ENCODE measurements at places on chromosomes 2 and 18.

DNA sequence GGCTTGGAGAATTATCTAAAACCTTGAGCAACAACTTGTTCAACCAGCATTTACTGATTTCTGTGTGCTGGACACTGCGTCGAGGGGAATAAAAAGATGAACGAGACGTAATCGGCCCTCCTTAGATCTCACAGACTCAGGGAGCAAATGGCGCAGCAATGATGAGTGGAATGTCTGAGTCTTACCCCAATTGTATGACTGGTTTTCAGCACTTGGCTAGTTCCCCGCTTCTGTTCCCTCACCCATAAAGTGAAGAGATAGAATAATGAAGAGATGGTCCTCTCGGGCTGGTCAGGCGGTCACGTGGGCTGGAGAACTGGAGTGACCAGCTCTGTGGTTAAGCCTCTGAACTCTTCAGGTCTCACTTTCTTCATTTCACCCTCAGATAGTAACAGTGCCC lies 17.3 kb upstream of the GATA6 start:
- DNase-seq, result no peak

- DNase-seq, result no peak
Observed at GRCh38 chr2:152238016-152238415, 62.5 kb upstream of the STAM2 start.

DNA sequence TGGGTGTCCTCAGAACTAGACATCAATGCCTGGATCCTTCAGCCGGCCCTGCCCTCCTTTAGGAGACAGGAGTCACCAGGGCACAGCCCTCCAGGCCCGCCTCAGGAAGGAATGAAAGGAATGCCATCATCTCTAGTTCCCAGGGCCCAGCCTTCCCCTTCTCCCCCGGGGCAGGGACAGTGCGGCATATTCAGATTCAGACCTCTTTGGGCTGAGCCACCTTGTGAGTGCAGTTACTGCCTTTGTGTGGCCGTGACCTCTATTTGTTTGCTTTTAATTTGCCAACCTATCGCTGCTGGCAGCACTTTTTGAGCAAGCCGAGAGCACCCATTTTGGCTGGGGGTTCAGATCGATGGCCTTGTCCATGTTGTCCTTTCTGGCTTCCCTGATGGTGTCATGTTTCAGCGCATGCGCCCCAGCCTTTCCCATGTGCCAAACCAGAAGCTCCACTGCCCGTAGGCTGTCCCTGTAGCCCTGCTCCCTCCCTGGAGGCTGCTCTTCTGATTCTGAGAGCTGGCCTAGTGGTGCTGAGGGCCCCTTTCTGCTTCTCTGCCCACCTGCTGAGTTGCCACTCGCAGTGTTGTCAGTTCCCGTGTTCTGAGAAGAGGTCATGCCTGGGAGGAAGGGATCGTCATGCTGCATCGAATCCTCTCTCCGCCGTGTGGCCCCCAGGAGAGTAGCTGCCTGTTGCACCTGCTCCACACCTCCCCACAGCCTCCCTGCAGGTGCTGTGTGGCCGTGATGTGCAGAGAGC lies 10.9 kb downstream of the ANKRD23 start:
- DNase-seq, result peak; percentile 80

DNA sequence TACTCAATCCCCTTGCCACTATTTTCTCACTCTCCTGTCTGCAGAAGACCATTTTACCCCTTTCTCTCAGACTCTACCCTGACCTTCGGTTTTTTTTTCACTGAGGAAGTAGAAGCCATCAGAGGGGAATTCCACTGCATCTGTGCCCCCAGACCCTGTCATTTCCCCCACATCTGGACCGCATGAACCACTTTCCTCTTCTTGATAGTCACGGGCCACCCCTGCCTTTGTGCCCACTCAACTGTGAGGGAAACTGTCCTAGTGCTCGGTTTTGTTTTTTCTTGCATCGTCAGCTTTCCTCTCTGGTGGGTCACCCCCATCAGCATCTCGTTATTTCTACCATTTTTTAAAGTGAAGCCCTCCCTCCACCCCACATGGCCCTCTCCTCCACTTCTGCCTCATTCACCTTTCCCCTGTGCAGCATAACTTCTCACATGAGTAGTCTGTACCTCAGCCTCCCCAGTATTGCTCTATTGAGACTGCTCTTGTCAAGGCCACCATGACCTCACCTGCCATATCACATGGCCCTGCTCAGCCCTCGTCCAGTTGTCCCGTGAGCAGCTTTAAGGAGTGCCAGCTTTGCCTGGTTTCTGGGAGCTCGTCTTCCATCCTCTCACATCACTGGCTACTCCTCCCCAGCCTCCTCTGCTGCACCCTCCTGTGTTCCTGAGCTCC lies 32.4 kb downstream of the TMEM87B start:
- no peak for DNase-seq

GRCh38 chr2:20107776-20108175 lies 56.3 kb upstream of the LAPTM4A start:
- DNase-seq, result no peak

DNA sequence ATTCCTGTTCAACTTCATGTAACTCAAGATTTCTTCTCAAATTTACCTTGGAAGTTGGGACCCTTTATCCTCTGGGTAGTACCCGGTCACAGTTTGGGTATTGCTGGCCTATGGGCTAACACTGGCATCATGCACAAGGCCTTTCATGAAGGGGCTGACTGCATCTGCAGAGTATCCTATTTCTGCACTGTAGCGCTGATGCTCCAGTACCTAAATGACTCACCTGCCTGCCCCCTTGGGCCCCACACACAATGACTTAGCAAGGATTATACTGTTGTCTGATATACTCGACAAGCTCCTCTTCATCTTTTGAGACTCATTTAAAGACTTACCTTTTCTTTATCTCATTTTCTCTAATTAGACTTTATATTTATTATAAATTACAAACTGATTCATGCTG lies 39.9 kb downstream of the DNAH6 start:
- no peak for DNase-seq

DNA sequence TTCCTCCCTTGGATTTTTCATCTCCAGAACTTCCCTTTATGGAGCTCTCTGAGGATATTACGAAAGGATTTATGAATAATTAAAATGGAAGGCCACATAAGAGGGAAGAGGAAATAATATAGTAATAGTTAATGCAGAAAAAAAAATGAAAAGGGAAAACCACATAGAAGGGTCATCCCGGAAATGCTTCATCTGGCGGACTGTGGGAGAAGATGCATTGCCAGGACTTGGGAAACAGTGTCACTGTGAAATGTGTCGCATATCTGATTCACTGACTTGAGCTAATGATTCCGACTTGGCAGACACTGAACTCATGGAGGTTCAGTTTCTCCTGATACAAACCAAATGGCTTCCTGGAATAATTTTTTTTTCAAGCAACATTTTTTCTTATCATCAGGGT lies 129.9 kb upstream of the RMP24 start:
- DNase-seq, result no peak

GRCh38 chr18:66623821-66624220 lies 19.9 kb upstream of the CDH19 start:
- no peak for DNase-seq

GRCh38 chr2:197294260-197294659 lies 16.3 kb downstream of the ANKRD44 start:
- DNase-seq, result no peak
